ENCODE measurements at places on chromosomes 3 and 15.

GRCh38 chr3:17833786-17834559, 91.5 kb upstream of the TBC1D5 start:
- DNase-seq: no peak

- DNase-seq: no peak
These were observed 15.9 kb downstream of the SCG3 start for GRCh38 chr15:51697163-51697562.

- DNase-seq: no peak
These were observed 45.4 kb upstream of the RAD18 start for GRCh38 chr3:9008550-9009255.

- no peak for DNase-seq
These were observed 163.6 kb upstream of the SETMAR start for GRCh38 chr3:4139462-4140140.

- no peak for DNase-seq
These were observed 11.0 kb downstream of the TMEM45A start for GRCh38 chr3:100503448-100503847.

DNA sequence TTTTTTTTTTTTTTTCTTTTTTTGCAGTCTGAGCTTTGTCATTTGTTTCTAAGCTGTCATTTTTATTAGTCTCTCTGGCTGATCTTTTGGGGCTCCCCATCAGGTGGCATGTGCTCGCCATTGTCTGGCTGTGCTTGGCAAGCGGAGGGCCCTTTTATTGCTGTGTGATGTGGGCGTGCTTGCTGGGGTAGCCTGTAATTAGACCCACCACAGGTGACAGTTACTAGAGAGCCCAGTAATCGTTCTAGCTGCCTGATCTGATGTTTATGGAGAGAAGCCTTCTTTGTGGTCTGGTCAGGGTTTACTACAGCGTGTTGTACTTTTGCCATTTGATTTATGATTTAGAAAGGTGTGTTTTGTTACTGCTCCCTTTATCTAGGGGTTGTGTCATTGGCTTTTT, 179.9 kb downstream of the MCTP2 start:
- no peak for DNase-seq

DNA sequence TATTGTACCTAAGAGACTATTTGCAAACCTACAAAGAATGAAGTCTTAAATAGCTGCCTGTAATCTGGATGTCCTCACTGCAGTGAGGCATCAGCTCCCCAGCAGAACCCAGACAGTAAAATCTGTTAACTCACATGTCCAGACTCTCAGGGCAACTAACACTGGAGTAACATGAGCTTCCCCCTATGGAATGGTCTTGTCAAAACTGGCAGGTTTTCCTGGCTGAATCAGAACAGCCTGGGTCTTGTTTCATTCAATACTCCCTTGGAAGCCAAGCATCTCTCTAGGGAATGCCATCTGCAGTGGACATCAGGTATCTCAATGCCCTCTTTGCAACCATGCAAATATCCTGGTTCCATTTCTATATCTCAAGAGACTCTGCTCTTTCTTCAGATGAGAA, 24.4 kb downstream of the PTPN9 start:
- DNase-seq: peak; percentile 92

- DNase-seq: peak; percentile 90
These were observed 1.1 kb downstream of the ATP10A start for GRCh38 chr15:25862071-25862471.

- no peak for DNase-seq
These were observed 425.4 kb downstream of the PLOD2 start for GRCh38 chr3:145735631-145736030.

- DNase-seq: no peak
These were observed 11.3 kb upstream of the RPL39L start for GRCh38 chr3:187150599-187150998.

- DNase-seq: no peak
These were observed 125.2 kb downstream of the CFAP20DC start for GRCh38 chr3:58924578-58924977.

- no peak for DNase-seq
These were observed 34.5 kb downstream of the RASGRP1 start for GRCh38 chr15:38530113-38530512.

DNA sequence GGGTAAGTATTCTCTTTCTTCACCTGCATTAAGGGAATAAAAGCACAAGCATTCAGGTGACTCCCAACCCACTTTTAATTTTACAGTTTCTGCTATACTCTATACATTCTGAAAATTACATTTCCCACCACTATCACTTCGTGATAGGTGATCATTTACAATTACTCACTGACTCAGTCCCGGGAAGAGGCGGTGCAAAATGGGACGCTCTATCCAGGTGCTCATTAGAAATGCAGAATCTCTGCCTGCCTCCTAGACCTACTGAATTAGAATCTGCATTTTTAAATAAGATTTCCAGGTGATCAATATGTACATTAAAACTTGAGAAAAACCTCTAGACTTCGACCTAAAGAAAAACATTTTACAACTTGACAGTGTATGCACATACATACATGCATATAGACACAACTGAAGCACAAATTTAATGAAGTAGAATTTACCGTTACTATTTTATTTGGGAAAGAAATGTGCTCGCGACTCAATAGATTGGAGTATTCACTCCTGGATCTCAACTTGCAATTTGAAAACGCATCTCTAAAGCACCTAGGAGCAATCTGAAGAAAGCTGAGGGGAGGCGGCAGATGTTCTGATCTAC, 598 bp upstream of the TGFBR2 start:
- DNase-seq: peak; percentile 56

- no peak for DNase-seq
These were observed 44.8 kb downstream of the TMEM39A start for GRCh38 chr3:119418641-119419040.

- peak; percentile 67 for DNase-seq
These were observed 31.1 kb downstream of the SCN5A start for GRCh38 chr3:38618343-38618742.

DNA sequence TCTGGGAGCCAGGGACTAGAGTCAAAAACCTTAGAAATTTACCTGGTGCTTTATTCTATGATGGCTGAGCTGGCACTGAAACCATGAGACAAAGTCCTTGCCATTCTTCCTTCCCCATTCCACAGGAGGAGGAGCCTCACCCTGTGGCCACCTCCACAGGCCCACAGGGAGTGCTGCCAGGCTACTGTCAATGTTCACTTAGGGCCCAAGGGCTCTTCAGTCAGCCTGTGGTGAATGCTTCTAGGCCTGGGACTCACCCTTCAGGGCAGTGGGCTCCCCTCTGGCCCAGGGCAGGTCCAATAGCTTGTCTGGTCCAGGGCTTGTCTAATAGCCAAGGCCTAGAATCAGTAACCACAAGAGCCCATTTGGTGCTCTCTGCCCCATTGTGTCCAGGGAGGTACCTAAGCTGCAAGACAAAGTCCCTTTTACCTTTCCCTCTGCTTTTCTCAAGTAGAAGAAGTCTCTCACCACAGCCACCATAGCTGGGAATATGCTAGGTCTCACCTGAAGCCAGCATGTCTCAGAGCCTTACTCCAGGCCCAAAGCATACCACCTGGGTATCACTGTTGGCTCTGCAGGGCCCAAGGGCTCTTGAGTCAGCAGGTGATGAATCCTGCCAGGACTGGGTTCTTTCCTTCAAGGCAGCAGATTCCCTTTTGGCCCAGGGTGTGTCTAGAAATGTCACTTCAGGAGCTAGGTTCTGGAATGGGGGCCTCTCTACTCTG, 61.8 kb upstream of the CHRNB4 start:
- no peak for DNase-seq

GRCh38 chr3:12484198-12484982, at the start of gene TSEN2:
Gene TSEN2, plus strand, starts transcription at chr3:12484480. Its CDS starts 5,321 bp downstream, at chr3:12489801.
- peak; percentile 99 for DNase-seq

GRCh38 chr3:46895204-46895660, 17.7 kb downstream of the PTH1R start:
- DNase-seq: peak; percentile 95

DNA sequence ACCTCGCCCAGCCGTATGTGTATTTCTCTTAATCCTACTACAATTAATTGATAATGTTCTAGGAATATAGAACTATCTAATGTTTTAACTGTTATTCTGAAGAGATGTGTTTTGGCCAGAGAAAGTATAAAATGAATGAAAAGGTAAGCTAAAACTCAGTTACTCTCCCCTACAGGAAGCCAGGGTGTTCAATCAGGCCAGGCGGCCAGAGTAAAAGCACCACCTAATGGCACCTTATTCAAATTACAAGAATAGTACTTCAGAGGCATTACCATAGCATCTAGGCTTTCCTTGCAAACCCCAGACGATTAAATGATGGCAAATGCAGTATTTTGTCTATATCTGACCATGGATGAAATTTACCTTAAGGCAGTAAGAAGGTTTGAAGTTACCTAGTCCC, 10.4 kb downstream of the SLC12A8 start:
- no peak for DNase-seq

GRCh38 chr3:139252719-139253118, 91.1 kb upstream of the MRPS22 start:
- no peak for DNase-seq

GRCh38 chr3:128823631-128824030, 55.8 kb upstream of the ACAD9 start:
- no peak for DNase-seq

DNA sequence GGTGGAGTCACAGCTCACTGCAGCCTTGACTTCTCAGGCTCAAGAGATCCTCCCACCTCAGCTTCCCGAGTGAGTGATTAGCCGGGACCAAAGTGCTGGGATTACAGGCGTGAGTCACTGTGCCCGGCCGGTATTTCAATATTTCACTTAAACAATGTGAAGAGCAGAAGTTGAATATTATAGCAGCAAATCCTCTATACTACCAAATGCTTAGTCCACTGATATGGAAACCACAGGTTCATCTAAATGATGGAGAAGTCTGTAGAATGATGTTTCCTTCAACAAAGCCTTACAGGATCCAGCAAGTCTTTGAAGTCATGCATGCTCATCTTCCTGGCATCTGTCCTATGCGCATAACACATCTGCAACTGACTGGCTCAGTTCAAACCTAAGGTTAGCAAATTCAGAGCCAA, 20.3 kb upstream of the UACA start:
- no peak for DNase-seq

DNA sequence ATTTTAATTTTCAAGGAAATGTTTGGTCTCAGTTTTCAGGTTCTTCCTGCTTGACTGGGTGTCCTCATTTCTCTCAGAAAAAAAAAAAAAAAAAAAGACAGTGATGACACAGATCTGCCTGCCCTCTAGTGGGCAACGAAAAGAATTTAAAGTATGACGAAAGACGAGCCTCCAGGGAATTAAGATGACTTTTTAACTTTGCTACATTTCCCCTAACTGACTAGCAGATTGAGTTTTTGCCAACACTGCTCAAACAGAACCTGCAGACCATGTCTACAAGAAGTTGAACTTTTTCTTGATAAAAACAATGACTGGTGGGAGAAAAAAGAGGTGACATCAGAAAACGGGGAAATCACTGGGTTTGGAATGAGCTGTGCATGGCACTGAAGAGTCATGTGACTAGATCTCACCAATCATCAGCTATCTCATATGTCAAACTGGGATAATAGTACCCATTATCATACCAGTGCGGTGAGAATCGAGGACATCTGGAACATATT, 40.8 kb downstream of the EOMES start:
- peak; percentile 72 for DNase-seq

GRCh38 chr3:9815986-9816385, 5.9 kb downstream of the TTLL3 start:
- peak; percentile 42 for DNase-seq

DNA sequence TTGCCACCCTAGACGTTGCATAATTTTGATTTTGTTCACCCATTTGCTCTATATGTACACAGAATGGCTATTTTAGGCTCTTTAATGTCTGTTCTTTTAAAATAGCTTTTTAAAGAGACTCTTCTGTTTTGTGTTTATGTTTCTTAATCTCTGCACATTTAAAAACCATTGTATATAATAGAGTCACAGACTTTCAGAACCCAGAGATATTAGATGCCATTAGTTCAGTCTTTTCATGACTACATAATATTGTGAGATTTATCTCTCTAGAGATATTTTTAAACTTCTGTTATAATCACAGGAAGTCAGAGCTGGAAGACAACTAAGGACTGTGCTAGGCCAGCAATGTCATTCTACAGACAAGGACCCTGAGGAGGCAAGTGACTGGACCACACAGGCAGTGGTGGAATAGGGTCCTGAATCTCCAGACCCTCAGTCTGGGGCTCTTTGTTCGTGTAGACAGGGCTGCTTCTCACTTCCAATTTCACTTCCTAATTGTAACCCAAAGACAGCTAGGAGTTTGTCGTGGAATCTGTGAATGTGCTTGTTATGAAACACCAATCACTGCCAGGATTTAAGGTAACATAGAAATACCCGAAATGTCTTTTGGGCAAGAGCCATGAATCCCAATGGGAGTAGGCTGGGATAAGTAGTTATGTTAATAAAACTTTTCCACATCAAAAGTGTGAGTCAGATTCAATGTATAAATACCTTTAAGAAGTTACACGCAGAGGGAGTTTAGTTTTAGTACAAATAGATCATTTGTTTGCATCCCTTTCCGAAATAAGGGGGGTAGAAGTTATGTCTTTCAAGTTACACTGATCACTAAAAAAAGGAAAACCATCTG, 165.2 kb upstream of the ROPN1 start:
- no peak for DNase-seq

GRCh38 chr3:107975529-107976201, 115.2 kb downstream of the CD47 start:
- DNase-seq: no peak

- DNase-seq: no peak
These were observed 48.8 kb upstream of the PSMD6 start for GRCh38 chr3:64072126-64072525.

DNA sequence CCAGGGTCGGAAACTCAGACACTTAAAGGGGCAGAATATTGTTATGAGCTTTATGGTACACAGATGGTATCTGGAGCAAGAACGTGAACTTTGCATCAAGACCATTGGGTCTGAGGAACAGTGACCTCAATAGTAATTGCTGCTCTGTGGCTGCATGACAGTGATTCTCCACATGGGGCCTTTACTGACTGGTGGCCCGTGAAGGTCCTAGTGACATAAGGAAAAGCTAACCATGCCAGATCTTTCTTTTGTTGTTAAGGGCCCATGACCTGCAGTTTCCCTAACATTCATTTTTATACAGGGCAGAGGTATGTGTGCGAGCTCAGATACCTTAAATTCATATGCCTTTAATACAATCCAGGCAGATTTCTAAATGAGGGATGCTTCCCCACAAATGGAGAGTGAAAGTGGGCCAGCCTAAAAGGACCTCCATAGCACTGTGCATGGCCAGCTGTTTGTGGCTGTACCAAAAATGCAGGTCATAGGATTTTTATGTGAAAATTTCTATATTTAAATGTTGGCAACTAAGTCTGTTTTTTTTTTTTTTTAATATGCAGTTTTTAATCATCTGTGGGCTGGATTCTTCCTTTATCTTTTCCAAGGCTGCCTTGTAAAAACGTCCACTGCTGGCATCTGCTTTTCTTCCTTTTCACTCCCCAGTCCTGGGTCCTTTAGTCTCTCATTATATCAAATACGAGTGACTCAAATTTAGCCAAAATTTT, 188.0 kb upstream of the IL12A start:
- no peak for DNase-seq

All from osteoblast (primary cell).